Osteocyte (in vitro differentiated cells): ENCODE measurements at places on chromosomes 5 and 9. TPM values are rescaled to one million over a fixed set of nuclear protein-coding genes. Genes with fewer than 3 reads are reported as not detected.

Gene SLC23A1
- not detected in 2 replicates for total RNA-seq

Gene ACOT12
- total RNA-seq, result not detected in 2 replicates

Gene IL3
- not detected in 2 replicates for total RNA-seq

Gene SPINK1
- not detected in 2 replicates for total RNA-seq

Gene FOXD4L4
- not detected in 2 replicates for total RNA-seq

Gene FBN2
- 1,151 and 1,312 TPM in 2 replicates for total RNA-seq

Gene SLC6A18
- total RNA-seq, result not detected in 2 replicates

Gene NUTM2G
- total RNA-seq, result 0.13 TPM in 1 of 2 replicates, not detected in the other

Gene IL9
- not detected in 2 replicates for total RNA-seq

Gene CNTLN
- 13.6 and 14.6 TPM in 2 replicates for total RNA-seq

Gene SCGB3A2
- total RNA-seq, result not detected in 2 replicates

Gene QRFP
- not detected in 2 replicates for total RNA-seq

Gene RABEPK
- 20.2 and 20.7 TPM in 2 replicates for total RNA-seq

Gene GARIN3
- not detected in 2 replicates for total RNA-seq

Gene CSF1R
- 1.1 and 1.2 TPM in 2 replicates for total RNA-seq

Gene ADGRD2
- not detected in 2 replicates for total RNA-seq

Gene SPINK4
- not detected in 2 replicates for total RNA-seq

Gene CYLC2
- total RNA-seq, result not detected in 2 replicates

Gene SPATA31E1
- total RNA-seq, result not detected in 2 replicates

Gene TMEM252
- total RNA-seq, result not detected in 2 replicates

Gene KCNIP1
- total RNA-seq, result 12.6 and 13.3 TPM in 2 replicates

Gene RNF183
- not detected in 2 replicates for total RNA-seq

Gene DDX4
- not detected in 2 replicates for total RNA-seq

Gene TIMD4
- total RNA-seq, result not detected in 2 replicates

Gene PRRX2
- 5.6 and 6.4 TPM in 2 replicates for total RNA-seq

Gene FST
- 10.5 and 14.1 TPM in 2 replicates for total RNA-seq

Gene HAVCR1
- not detected in 2 replicates for total RNA-seq

Gene ECSCR
- 0.47 TPM in 1 of 2 replicates, not detected in the other for total RNA-seq

Gene LCN6
- not detected in 2 replicates for total RNA-seq

Gene SPINK5
- 3.4 and 4.1 TPM in 2 replicates for total RNA-seq

Gene ANKRD31
- 0.13 and 0.18 TPM in 2 replicates for total RNA-seq

Gene STPG3
- total RNA-seq, result 0.50 and 0.78 TPM in 2 replicates

Gene SEC16A
- 85.0 and 88.5 TPM in 2 replicates for total RNA-seq

Gene FOCAD
- total RNA-seq, result 38.4 and 47.7 TPM in 2 replicates

Gene CACNA1B
- 0.08 and 0.13 TPM in 2 replicates for total RNA-seq

Gene GABRB2
- not detected in 2 replicates for total RNA-seq

Gene DAP
- total RNA-seq, result 168 and 173 TPM in 2 replicates

Gene FOXI1
- not detected in 2 replicates for total RNA-seq

Gene FOXD4L6
- total RNA-seq, result not detected in 2 replicates

Gene SLC36A2
- not detected in 2 replicates for total RNA-seq

Gene PLPP1
- 38.9 and 42.0 TPM in 2 replicates for total RNA-seq

Gene MORN5
- total RNA-seq, result not detected in 2 replicates

Gene LCN9
- total RNA-seq, result not detected in 2 replicates

Gene ARID3C
- not detected in 2 replicates for total RNA-seq

Gene GPX8
- total RNA-seq, result 139 and 154 TPM in 2 replicates

Gene HSPA4
- 94.9 and 107 TPM in 2 replicates for total RNA-seq

Gene TMEM245
- 40.0 and 41.0 TPM in 2 replicates for total RNA-seq

Gene SLC36A1
- 42.5 and 45.5 TPM in 2 replicates for total RNA-seq

Gene TYRP1
- total RNA-seq, result not detected in 2 replicates

Gene GBGT1
- 3.1 and 4.1 TPM in 2 replicates for total RNA-seq

Gene GPBP1
- total RNA-seq, result 58.4 and 65.3 TPM in 2 replicates

Gene SLC6A3
- not detected in 2 replicates for total RNA-seq

Gene ZNF300
- 7.7 and 8.7 TPM in 2 replicates for total RNA-seq

Gene PSD2
- 0.57 and 0.62 TPM in 2 replicates for total RNA-seq

Gene ZDHHC11B
- total RNA-seq, result not detected in 2 replicates

Gene S1PR3
- total RNA-seq, result 1.6 and 2.1 TPM in 2 replicates

Gene SGCD
- total RNA-seq, result 13.1 and 14.4 TPM in 2 replicates
